Activated CD4-positive, alpha-beta T cell treated with anti-CD3 and anti-CD28 coated beads, Interleukin-2, amount 50 U/mL, for 4 hours (primary cell): ENCODE measurements at places on chromosomes 5 and 9.

DNA sequence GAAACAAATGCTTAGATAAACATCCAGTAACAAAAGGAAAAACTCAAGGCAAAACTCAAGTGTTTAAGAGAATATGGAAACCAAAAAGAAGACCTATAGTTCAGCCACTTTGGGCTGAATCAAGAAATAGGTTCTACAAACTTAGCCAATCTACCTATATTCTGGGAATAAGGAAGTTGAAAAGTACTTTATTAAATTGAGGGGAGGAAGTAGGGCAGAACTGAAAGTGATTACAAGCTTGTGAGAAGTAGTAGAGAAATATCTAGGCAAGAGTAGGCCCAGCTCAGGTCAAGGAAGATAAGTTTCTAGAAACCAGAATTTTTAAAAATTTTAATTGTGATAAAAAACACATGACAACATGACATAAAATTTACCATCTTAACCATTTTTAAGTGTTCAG is 384.8 kb upstream of the PCSK5 start:
- no peak for DNase-seq

GRCh38 chr5:72955143-72955767 is 586 bp upstream of the FCHO2 start:
- no peak for DNase-seq

- no peak for DNase-seq
These were observed 58.1 kb downstream of the TMEM252 start for GRCh38 chr9:68482548-68482947.

GRCh38 chr5:180330810-180331646 is 22.1 kb downstream of the GFPT2 start:
- DNase-seq = no peak

DNA sequence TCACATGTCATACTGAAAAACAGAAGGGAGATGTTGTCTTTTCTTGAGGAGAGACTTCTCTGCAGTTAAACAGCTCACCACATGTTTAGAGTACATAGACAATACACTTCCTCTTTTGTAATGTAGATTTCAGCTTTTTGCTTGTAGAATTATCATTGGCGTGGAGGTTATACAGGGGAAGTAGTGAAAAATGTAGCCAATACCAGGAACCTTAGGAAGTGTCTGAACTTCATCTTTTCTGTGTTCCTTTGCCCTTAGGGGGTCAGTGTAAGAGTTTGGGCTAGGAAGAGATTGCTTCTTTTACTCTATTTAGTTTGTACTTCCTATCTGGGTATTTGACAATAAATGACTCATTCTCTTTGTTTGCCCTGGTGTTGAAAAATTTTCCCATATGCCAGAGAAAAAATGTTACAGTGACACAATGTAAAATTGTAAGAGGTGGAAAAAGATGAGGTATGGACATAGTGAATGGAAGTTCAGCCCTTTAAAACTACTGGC is 21.0 kb upstream of the CDKN2B start:
- DNase-seq = no peak

- DNase-seq = no peak
These were observed 1.1 kb downstream of the LCN12 start for GRCh38 chr9:136952876-136953770.

GRCh38 chr5:95718203-95718602 is 12.9 kb upstream of the RHOBTB3 start:
- DNase-seq = no peak

GRCh38 chr5:94807985-94808384 is 189.5 kb downstream of the SLF1 start:
- DNase-seq = no peak

DNA sequence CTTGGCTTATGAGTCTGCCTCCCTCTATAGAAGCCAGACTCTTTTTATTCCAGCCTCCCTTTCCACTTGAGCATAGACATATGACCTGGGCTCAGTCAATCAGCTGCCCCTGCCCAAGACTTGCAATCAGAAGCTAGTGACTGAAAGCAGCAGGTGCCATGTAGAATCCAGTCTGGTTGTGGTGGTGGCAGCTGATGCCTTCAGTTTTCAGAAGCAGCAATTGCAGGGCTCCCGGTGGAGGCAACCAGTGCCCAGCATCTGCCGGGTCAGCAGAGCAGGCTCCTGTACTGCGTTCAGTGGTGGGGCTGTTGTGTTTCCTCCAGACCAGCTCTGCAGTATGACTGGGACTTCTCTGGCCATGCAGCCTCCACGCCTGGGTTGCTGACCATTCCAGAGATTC is 53.9 kb upstream of the PALM2AKAP2 start:
- no peak for DNase-seq

DNA sequence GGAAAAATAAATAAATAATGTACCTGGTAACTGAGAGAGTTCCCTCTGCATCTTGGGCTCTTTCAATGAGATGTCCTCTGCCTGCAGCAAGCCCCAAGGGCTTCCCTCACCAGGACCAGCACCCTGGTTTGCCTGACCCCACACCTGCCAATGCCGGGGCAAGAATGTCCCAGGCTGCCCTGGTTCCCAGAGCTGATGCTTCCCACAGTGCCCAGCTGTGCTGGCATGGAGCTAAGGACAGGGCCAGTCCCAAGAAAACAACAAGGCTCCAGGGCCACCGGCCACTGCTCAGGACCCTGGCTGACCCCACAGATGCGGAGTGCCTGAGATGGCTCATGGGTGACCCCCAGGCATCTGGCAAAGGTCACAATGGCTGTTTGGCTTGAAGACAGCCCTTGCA is 123.5 kb downstream of the KCNIP1 start:
- DNase-seq = no peak

GRCh38 chr5:176906126-176906525 is 7.0 kb upstream of the HK3 start:
- DNase-seq = no peak

GRCh38 chr5:107099506-107099905 is 571.2 kb downstream of the EFNA5 start:
- no peak for DNase-seq

- no peak for DNase-seq
These were observed 73.5 kb upstream of the MEGF10 start for GRCh38 chr5:127216898-127217675.

GRCh38 chr9:122309861-122310260 is 45.2 kb downstream of the MRRF start:
- no peak for DNase-seq

DNA sequence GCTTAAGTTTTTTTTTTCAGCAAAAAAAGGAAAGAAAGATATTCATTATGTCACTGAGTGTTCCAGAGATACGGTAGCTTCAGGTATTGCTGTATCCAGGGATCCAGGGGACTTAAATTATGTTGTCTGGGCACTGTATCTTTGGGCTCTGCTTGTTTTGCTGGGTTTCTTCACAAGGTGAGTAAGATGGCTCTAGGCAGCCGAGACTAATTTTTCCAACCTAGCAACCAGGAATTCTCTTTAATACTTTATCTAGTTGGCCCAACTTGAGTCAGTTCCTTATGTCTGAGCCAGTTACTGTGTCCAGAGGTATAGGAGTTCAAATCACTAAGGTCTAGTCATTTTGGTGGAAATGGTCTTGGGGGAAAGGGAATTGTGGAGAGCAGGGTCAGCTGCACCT is 66.0 kb downstream of the MAN2A1 start:
- DNase-seq = no peak

- no peak for DNase-seq
These were observed 93.6 kb downstream of the NR3C1 start for GRCh38 chr5:143309661-143310431.

GRCh38 chr9:93815677-93816076 is 139.5 kb downstream of the BARX1 start:
- no peak for DNase-seq

DNA sequence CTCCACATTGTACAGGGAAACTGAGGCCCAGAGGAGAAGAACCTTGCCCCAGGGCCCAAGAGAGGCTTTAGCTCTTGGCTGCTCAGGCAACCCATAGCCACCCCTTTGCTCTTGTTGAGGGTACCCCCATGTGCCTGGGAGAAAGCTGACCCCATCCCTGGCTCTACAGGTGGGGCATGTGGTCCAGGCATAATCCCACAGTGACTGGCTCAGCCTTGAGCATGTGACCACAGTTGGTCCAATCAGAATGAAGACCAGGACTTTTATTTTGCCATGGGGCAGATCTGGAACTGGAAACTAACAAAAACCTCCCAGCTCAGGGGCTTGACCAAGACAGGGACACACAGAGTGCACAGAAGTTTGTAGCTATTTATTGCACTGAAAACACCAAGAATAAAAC is 29.3 kb downstream of the SLC6A7 start:
- DNase-seq = no peak

DNA sequence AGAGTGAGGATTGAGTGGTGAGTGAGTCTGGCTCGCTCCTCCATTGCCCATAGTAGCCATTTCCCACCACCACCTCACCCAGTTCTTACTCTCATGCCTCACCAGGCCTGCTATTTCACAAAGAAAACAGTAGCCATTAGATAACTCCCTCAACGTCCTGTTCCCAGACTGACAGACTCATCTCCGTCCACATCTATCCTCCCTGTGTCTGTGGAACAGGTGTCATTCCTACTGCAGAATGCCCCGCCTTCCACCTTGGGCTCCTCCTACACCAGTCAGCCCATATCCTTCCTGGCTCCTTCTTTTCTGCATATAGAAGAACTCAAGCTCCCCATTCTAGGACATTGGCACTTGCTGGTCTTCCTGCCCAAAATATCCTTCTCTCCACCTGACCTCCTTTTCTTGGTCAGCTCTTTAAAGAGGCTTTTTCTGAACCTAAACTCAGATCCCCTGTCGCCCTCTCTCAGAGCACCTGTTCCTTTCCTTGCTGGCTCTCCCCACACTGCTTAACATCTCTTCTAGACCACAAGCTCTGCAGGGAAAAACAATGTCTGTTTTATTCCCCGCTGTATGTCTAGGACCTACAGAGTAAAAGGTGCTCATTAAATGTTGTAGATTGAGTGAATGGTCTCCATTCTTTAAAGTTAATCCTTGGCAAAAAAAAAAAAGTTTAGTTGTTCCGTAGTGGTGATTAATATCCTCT is 3.2 kb downstream of the TNFAIP8 start:
- no peak for DNase-seq

- DNase-seq = no peak
These were observed 12.4 kb upstream of the CRB2 start for GRCh38 chr9:123343443-123344191.

- DNase-seq = no peak
These were observed 462.6 kb downstream of the CETN3 start for GRCh38 chr5:89946916-89947315.

DNA sequence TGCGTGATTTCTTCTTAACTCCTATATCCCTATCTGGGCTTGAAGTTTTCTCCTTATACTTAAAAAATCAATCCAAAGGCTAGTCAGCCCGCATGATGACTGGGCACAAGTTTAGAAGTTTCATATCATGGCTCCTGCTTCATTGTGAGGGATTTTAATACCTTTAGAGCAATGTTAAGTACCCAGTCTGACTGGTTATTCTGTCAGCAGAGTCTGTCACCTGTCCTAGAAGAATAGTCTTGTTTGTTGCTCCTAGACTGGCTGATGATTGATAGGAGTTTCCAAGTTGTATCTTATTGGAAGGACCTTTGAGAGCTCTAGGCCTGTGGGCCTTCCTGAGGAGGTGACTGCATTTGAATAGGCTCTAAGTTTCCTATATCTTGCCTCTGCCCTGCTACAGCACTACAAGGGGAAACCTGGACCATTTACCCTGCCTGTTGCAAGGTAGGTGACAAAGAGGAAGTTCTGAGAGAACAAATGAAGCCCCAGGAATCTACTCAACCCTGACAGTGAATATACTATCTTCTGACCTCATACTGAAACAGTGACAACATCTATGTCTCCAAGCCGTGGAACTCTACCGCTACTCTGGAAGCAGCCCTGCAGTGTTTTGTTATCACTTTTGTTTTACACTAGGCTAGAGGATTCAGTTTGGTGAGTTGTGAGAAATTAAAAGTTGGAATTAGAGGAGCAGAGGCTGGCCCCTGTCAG is 66.5 kb downstream of the F2RL2 start:
- no peak for DNase-seq

GRCh38 chr5:173178369-173178910 is 34.1 kb downstream of the BNIP1 start:
- no peak for DNase-seq

- DNase-seq = no peak
These were observed 37.0 kb downstream of the LIFR start for GRCh38 chr5:38519476-38519875.

- DNase-seq = no peak
These were observed 292.6 kb downstream of the MCTP1 start for GRCh38 chr5:94992325-94992724.

- no peak for DNase-seq
These were observed 18.7 kb upstream of the RHOBTB3 start for GRCh38 chr5:95712347-95712958.
